ENCODE measurements at places on chromosomes 16 and 17.

GRCh38 chr17:50210240-50211225 is 9.1 kb upstream of the COL1A1 start:
- DNase-seq = no peak

DNA sequence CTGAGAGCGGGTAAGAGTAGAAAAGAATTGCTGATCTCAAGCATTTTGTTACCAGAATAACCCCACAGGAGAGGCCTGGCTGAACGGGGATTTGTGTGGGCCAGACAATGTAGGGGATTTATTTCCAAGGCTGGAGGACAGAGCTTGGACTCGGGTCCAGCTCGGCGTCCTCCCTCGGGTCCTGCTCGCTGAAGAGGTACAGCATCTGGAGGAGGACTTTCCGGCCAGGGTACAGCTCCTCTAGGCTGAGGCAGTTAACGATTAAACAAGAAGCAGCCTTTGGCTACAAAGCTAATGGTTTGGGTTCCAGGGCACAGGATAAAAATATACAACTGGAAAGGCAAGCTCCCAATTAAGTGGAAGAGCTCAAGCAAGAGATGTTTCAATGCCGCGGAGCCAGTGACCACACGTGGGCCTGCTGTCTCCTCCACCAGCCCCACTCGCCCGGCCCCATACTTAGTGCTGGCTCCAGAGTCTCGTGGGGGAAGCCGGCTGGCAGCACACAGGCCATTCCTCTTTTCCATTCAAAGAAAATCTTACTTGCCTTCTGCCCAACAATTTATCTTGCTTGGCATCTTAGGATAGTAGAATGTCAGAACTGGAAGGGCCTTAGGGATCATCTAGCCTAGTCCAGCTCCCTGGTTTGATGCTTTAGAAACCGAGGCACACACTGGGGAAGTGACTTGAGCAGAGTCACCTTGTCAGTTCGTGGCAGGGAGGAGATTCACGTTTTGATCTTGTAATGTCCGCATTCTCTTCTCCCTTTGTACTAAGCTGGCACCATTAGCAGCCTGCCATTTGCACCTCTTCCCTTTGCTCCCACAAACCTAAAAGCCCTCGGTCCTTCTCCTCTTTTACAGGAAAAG is 85.9 kb upstream of the TBX2 start:
- no peak for DNase-seq

DNA sequence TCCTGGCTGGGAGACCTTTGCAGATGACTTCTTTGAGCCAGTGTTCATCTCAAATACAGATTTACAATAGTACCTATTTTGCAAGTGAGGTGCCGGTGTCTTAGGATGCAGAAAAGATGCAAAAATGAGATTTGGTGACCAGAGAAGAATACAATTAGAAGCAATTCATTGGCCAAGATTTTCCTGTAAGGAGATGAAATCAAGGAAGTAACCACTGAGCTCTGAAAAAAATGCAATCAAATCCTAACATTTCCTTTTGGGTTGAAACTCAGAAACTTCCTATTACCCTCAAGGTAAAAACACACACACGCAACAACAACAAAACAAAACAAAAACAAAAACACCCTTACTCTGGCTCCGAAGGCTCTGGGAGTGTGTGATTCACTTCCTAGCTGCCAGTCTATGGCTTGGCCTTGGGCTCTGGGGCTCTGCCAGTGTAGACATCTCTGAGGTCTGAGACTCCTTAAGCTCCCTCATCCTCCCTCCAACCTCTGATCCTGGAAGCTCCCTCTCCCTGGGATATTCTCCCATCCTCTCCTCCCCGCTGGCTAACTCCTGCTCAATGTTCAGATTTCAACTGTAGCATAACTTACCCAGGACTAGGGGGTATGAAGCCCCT is 16.8 kb upstream of the MT4 start:
- no peak for DNase-seq

- DNase-seq = no peak
These were observed 9.4 kb upstream of the TMEM88 start for GRCh38 chr17:7845359-7846062.

GRCh38 chr17:39212195-39212810 is 12.2 kb downstream of the RPL19 start:
- DNase-seq = no peak

- DNase-seq = peak; percentile 14
These were observed 377.1 kb downstream of the CNTNAP4 start for GRCh38 chr16:76654088-76654820.

Measured in trophoblast cell (in vitro differentiated cells and primary cell).